ENCODE measurements at places on chromosomes 12 and 14.

- DNase-seq = no peak
Observed at GRCh38 chr12:81077686-81078441, at the start of gene ACSS3. Gene ACSS3, plus strand, starts transcription at chr12:81078079. Its CDS starts 42 bp downstream, at chr12:81078121.

DNA sequence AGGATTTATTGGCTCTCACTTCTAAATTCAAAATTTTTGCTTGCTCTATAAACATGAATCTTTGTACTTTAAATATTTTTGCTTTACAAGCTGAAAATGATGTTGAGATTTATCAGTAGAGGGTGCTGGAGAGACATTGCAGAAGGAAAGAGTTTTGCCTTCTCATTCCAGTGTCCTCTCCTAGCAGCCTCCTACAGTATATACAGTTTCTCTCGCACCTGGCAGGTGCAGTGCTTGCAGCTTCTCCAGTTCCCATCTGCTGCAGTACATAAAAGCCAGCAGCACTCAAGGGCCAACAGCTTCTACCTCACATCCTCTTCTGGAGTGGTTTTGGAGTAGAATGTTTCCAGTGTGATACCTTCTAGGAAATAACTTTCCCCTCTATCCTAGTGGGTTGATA is 601.8 kb upstream of the ATXN7L3B start:
- peak; percentile 27 for DNase-seq

DNA sequence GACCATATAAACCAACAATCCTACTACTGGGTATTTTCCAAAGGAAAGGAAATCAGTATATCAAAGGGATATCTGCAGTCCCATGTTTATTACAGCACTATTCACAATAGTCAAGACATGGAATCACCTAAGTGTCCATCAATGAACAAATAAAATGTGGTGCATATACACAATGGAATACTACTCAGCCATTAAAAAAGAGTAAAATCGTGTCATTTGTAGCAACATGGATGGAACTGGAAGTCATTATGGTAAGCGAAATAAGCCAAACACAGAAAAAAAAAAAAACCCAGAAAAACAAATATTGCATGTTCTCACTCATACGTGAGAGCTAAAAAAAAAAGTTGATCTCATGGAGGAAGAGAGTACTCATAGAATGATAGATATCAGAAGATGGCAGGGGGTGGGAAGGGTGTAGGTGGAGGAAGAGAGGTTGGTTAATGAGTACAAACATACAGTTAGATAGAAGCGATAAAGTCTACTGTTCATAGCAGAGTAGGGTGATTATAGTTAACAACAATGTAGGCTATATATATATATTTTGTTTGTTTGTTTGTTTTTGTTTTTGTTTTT is 49.3 kb downstream of the BCAT1 start:
- no peak for DNase-seq

DNA sequence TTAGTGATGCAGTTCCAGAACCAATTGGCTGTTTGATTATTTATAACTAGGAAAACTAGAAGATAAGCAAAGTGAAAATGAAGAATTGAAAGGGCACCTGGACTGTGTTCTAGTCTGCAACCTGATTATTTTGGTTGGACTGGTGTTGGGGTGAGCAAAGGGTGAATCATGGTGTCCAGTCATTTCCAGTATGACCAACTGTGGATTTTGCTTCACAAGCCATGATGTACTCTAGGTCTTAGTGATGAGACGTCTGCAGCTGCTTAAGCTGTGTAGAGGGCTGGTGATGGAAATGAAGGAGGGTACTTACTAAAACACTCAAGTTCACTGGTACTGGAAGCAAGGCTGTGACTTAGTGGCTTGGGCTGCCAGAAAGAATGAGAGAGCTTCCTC is 193.2 kb upstream of the FRMD6 start:
- DNase-seq = no peak

DNA sequence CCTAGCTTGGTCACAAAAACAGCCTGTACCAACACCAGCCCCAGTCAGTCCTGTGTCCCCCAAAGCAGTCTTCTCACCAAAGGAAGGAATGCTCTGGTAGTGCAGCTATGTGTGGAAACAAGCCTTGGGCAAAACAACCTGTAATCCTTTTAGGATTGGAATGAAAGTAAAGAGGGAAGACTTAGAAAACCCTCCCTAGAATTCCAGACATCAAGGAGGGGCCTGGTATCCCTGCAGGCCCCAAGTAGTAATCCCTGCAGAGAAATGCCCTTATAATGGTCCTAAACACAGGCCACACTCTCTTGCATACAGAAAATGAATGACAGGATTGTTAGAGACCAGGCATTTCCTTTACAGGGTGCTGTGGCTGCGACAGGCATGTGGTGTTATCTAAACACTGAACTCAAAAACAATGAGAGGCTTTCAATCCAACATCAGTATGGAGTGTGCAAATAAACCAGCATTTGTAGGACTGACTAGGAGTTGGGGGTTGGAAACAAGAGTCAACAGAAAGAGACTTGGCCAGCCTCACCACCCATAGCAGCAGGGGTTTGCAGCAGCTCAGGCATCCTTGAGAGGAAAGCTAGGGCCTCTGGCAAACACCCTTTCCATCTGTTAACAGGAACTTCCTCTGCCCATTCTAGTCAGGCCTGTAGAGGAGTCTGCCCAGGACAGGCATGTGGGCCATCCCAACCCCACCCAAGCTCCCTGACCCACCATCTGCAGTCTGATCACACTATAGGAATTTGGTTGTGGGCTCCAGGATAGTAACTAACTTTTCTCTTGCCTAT is 59.1 kb downstream of the DCAF5 start:
- DNase-seq = no peak

GRCh38 chr14:89428546-89429198 is 11.6 kb upstream of the FOXN3 start:
- peak; percentile 58 for DNase-seq

GRCh38 chr14:95156161-95157047 is 925 bp downstream of the DICER1 start:
- peak; percentile 16 for DNase-seq

GRCh38 chr14:104678346-104678745 is 11.1 kb upstream of the INF2 start:
- DNase-seq = no peak

DNA sequence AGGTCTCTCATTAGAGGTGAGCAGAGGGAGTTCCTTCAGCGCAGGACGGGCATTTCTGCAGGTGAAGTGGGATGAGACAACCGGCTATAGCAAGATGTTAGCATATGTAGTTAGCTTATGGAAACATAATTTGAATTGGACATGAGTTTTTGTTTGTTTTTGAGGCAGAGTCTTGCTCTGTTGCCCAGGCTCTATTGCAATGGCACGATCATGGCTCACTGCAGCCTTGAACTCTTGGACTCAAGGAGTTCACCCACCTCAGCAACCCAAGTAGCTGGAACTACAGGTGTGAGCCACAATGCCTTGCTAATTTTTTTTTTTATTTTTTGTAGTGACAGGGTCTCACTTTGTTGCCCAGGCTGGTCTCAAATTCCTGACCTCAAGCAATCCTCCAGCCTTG is 69.2 kb downstream of the RCOR1 start:
- DNase-seq = no peak

GRCh38 chr12:62581288-62582064 is 114.8 kb downstream of the MON2 start:
- DNase-seq = no peak

DNA sequence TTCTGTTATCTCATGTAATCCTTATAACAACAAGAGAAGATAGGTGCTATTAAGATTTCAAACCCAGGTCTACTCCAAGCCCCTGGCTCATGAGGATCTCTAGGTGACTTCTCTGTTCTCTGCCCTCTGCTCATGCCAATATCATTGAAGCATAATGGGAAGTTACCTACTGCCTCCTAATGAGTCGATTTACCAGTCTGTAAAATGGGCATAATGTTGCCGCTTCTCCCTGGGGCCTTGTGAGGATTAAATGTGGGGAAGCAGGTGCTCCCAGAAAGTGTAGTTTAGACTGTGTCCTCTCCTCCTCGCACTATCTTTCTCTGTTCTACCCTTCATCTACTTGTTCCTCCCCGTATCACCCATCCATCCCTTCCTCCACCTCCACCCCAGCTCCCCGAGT is 169.2 kb upstream of the LHX5 start:
- DNase-seq = no peak

- DNase-seq = peak; percentile 74
Observed at GRCh38 chr14:95256002-95256775, 63.5 kb downstream of the CLMN start.

- no peak for DNase-seq
Observed at GRCh38 chr14:94539181-94539580, 22.1 kb upstream of the SERPINA4 start.

- DNase-seq = no peak
Observed at GRCh38 chr14:97458661-97459579, 661.7 kb downstream of the VRK1 start.

DNA sequence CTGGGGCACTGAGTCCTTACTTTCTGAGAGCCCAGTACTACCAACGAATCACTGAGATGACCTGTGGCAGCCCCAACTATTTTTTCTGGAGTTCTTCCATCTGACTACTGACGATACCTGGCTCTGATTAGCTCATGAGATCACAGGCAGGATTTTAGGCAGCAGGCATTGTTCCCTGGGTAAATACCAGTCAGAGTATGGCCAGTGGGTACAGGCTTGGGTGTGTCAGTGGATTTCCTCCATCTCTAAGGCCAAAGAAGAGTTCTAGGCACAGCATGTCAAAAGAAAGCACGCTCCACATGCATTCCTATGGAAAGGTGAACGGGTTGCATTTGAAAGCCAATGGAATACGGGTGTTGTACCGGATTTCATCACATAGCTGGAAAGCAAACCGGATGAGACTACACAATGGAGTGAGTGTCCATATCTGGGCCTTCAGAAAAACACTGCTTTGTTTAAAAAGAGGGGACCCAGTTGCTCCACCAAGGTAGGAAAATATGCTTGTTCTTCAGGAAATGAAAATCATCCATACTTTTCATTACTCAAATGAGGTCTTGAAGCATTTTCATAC is 55.0 kb downstream of the PAX9 start:
- no peak for DNase-seq

- DNase-seq = no peak
Observed at GRCh38 chr12:39571351-39571750, 48.3 kb downstream of the ABCD2 start.

- DNase-seq = no peak
Observed at GRCh38 chr14:38791862-38792261, 311.2 kb downstream of the SEC23A start.

DNA sequence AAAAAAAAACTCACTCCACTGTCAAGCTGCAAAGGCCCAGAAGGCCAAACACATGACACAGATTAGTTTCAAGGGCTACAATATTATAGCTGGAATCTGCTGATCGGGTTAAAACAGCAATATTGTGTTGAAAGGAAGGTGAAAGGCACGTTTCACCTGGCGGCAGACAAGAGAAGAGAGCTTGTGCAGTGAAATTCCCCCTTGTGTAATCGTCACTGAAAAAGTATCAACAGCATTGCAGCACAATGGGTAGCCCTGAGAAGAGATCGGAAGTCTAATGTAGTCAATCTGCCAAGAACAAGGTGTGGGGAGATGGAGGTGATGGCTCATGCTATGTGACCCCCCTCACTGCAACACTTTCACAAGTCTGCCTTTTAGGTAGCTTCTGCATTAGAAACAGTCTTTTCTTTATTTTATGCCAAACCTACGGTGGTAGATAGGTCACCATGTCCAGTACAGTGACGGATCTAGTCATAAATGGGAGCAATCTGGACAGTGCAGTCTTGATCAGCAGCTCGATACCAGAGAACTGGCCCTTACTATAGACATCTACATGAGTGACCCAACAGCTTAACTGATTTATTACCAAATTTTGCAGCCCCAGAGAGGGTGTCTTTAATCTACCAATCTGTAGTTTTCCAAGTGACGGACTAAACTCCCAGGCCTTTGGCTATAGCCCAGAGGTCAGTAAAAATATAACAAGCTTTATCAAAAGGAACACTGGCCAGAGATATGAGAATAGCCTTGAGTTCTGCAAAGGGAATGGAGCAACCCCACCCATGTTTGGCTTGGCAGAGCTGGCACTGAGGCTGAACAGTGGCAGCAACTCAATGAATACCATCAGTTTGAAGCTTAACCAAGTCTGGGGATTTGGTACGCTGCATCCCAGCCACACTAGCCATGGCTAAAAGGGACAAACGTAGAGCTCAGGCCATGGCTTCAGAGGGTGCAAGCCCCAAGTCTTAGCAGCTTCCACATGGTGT is 35.4 kb downstream of the SPTSSA start:
- DNase-seq = no peak

- DNase-seq = no peak
Observed at GRCh38 chr12:93536766-93537488, 35.5 kb upstream of the SOCS2 start.

DNA sequence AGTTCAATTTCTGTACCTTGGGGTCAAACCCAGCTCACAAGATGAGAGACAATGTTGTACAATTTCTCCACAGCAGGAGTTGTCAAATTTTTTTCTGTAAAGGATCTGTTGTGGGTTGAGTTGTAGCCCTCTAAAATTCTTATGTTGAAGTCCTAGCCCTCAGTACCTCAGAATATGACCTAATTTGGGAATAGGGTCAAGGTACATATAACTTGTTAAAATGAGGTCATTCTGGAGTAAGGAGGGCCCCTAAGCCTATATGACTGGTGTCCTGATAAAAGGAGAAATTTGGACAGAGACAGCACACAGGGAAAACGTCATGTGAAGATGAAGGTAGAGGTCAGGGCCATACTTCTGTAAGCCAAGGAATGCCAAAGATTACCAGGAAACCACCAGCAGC is 264.9 kb downstream of the TTC8 start:
- no peak for DNase-seq

GRCh38 chr12:83476695-83477690 is 790.3 kb downstream of the TMTC2 start:
- no peak for DNase-seq

DNA sequence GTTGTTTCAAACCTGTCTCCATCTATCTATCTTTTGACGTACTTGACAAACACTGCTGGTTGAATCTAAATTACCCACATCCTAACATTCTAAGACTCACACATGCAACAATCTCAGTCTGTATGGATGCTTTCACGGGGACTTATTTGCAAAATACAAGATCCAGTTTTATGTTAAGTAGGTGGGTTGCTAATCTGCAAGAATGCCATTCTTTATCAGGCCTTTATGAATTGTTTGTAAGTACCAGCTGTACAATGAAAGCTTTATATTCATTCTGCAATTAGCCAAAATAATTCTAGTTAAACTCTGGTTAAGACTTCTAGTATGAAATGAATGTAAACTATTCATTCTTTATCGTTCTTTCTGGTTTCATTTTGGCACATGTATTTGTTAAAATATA is 135.1 kb downstream of the NAV3 start:
- no peak for DNase-seq

GRCh38 chr12:53252349-53252916 is 15.7 kb upstream of the ESPL1 start:
- DNase-seq = no peak

- no peak for DNase-seq
Observed at GRCh38 chr14:30053103-30053502, 125.5 kb upstream of the PRKD1 start.

GRCh38 chr12:91651728-91652127 is 469.1 kb upstream of the DCN start:
- no peak for DNase-seq

GRCh38 chr14:61877035-61877390 is 114.8 kb downstream of the SNAPC1 start:
- no peak for DNase-seq

DNA sequence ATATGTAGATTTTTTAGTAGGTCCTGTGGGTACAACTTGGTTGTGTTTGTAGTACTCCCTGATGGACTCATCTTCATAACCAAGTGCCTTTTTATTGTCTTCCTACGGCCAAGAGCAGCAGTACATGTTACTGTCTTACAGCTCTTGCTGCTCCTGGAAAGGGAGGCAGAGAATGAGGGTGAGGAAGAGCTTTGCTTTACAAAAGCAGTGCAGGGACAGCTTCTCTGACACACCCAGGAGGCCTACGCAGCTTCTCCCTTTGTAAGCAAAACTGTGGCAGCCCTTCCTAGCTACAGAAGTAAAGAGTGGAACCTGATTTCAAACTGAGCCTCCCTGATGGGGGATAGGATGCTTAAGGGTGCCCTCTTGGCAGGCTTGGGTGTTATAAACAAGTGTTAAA is 18.6 kb downstream of the MYRFL start:
- no peak for DNase-seq

Measured in NCI-H187 (cell line).